ENCODE measurements at places on chromosomes 16 and 17. TPM values are rescaled to one million over a fixed set of nuclear protein-coding genes. Genes with fewer than 3 reads are reported as not detected.

The PRSS36 gene
- 0.23 TPM for total RNA-seq

The ACSM2A gene
- total RNA-seq, result not detected

DNA sequence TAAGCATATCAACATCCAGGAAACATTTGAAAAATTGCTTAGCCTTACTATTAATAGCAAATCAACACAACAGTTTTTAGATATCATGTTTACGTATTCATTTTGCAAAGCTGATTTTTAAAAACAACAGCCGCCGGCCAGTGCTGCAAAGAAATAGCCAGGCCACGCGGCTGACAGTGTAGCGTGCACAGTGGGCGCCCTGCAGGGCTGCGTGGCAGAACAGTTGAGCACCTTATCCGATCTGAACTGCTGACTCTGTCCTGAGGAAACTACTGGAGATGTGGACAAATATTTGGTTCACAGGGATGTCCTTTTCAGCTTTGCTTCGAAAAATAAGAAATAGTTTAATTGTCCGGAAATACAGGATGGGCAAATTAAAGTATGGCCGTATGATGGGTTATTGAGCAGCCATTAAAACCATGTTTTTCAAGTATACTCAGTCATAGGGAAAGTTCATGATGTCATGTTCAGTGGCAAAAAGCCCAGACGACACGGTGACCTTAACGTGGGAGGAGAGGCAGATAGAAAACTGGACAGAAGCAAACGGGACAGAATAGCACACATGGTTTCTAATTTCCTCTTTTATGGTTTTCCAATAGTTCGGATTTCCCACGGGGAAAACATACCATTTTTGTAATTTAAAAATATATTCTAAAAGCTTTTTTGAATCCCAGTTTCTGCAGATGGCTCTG is 52.4 kb upstream of the ENDOV start:
- DNase-seq, result no peak
- no peaks in the 10 kb centered on the region for H3K27me3 ChIP-seq
- H3K27ac ChIP-seq, result no peak overlapping the region
- peaks cover 64% of the 10 kb centered on the region for H3K36me3 ChIP-seq
- no peak overlapping the region for H3K4me3 ChIP-seq
- no peaks in the 10 kb centered on the region for H3K4me1 ChIP-seq

The ADAD2 gene
- not detected for total RNA-seq

- H3K4me1 ChIP-seq, result no peaks in the 10 kb centered on the region
- H3K27me3 ChIP-seq, result no peaks in the 10 kb centered on the region
- no peak overlapping the region for H3K4me3 ChIP-seq
- no peaks in the 10 kb centered on the region for H3K36me3 ChIP-seq
- no peak overlapping the region for H3K27ac ChIP-seq
- DNase-seq, result no peak
These were observed 11.6 kb downstream of the WIPI1 start for GRCh38 chr17:68445671-68446070.

Measured in Panc1 (cell line).